ENCODE measurements at places on chromosomes 1 and 21.
A peak's percentile ranks its signal among the peaks of the same experiment; 100 is the strongest.

DNA sequence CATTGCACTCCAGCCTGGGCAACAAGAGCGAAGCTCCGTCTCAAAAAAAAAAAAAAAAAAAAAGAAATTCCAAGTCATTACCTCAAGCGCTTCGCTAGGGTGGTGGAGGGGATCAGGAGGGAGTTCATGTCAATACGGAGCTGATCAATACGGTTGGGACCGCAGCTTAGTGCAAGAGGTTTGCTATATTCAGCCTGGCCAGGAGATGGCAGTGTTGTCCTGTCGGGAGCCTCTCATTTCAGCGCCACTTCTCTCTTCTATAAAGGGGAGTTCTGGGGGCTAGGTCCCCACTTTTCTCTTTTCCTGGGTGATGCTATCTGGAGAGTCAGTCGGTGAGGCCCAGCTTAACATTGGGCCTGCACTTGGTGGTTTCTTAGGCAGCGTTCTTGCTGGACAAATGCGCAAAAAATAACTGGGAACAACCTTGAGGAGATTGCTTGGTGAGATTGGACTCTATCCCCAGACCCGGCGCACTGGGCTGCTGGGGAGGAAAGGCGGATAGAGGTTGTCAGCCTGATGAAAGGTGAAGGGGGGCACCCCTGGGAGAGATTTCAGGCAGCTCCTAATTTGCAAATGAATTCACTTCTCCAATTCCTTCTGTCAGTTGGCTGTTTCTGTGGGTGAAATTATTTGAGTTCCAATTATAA is 40.4 kb downstream of the KIAA0040 start:
- DNase-seq, result peak; percentile 42

DNA sequence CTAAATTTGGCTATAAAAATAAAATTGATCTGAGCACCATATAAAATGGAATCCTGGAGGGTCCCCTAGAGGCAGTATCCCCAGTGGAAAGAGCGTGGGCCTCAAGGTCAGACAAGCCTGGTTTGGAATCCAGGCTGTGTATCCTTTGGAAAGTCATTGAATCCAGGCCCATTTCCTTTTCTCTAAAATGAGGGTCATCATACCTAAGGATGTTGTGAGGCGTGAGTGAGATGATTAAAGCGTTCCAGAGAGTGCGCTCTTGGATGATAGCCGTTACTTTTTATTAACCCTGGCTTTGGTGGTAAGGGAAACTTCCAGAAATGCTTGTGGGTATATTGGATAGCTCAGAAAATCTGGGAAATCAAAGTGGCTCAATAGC is 683 bp upstream of the ZNF436 start:
- no peak for DNase-seq

GRCh38 chr1:185467122-185467521 is 150.1 kb upstream of the IVNS1ABP start:
- DNase-seq, result no peak

DNA sequence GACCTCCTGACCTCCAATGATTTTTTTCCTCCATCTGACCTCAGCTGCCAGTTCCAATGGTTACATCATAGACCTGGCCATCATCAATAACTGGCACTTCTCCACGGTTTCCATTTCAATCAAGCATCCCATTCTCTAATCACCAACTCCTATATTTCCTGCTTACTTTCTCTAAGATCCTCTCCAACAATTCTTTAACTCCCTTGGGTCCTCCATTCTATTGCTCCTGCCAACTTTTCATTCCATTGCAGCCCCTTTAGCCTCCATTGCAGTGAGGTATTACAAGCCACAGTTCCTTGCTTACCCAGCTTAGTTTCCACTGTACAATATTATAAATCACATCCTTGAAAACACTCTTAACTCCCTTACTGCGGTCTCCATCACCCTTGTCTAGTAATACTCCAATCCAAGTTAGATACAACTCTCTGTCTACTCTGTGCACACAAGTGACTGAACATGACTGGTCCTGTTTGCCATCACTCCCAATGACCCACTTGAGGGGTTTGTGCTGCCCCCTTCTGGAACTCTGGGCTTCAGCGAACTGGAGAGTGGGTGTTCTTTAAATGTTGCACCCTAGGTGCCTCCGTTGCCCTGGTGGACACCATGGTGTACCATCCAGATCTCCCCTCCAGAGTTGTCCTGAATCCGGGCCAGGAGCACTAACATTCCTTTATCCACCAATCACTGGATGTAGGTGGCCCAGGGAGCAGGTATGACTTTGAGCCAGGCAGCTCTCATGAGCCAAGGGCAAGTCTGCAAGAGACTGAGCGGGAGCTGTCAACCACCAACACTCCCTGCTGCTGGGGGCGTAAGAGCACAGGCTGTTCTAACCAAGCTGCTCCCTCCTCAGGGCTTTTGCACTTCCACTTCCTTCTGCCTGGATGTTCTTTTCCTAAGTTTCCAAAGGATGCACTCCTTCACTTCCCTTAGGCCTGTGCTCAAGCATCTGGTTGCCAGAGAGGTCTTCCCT is 3.7 kb upstream of the FNDC7 start:
- peak; percentile 13 for DNase-seq

DNA sequence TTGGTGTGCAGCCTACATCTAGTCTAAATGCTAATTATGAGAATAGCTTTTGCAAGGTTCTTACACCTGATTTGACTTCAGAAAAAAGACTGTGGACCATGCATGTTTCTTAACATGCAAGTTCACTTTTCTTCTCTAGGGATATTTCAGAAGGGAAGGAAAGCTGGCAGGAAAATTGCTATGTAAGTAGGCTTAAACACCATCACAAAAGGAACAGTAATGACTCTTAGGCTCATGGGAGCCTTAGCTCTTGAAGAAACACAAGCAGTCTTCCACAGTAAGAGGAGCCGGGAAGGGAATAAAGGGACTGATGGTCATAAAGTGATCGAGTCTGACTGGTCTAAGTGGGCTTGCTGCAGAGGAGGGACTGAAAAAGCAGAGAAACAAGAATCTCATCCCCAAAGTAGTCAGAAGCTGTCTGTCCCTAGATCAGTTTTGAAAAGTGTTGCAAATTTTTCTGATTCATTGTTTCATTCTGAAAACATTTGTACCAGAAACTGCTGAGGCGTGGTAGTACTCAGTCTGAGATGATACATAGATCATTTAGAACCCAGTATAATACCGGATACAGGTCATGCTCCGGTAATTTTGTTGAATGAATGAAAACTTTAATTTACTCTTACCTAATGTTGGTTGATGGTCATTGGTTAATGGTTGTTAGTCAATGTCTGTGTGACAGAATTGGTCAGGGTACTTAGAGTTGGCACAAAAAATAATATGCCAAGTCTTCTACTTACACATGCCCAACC is 40.9 kb downstream of the SMYD2 start:
- no peak for DNase-seq

GRCh38 chr1:53090227-53091147 is 28.5 kb downstream of the PODN start:
- no peak for DNase-seq

GRCh38 chr1:82515650-82516049 is 714.9 kb downstream of the ADGRL2 start:
- no peak for DNase-seq

DNA sequence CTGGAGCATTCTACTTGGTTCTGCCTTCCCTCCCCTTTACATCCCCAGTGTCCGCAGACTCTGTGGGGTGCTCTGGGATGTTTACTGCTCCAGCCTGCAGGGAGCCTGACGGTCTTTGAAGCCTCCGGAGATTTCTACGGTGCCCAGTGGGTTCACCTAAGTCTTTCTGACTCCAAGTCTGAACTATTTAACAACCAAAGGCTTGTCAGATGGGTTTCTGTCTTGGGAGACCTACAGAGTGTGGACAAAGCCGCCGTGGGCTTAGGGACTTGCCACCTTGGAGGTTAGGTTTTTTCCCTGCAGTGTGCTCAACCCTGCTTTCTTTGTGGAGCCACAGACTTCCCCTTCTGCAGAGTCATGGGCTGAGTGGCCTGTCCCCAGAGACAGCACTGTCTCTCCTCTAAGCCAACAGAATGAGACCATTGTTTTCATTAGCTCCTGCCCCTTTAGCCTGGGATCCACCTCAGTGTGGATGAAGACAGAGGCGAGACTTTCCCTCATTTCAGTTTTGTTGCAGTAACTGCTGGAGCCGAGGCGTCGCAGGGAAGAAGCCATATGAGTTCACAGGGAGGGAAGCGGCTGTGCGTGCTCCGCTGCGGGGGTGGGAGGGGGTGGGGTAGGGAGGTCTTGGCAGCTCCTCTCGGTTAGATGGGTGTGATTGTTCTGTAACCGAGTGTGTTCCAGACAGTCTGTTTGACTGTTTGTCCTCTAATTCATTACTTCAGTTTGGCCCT is 120.7 kb downstream of the CNIH3 start:
- DNase-seq, result no peak

GRCh38 chr1:7940745-7941436 is at the start of gene TNFRSF9:
Gene TNFRSF9 (minus strand): TSS chr1:7940839. CDS start chr1:7939994, 845 bp downstream.
- DNase-seq, result peak; percentile 74

DNA sequence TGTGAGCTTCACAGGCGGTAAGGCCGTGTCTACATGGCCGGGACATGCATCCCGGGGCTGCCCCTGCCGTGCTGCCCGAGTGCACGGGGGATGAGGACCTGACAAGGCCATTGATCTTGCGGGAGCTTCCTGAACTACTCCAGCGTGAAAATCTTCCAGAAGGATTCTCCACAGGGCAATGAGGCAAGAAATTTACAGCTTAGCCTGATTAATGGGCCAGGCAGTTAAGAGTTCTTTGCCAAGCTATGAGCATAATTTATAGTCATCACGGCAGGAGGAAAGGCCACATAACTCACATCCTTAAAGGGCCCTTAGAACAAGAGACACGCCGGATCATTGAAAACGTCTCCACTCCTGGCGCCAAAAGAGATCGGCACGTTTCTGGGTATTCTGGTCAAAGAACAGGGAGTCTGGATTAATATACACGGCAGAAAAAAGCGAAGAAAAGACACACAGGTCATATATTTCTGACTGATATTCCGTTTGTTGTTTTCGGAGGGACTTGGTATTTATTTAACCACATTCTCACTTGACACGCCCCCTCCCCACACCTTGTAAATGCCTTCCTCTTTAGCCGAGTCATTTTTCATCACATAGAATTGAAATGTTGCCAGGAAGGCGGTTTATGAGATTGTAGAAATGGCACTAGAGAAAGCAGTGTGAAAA is 180.5 kb downstream of the DYRK1A start:
- DNase-seq, result no peak

DNA sequence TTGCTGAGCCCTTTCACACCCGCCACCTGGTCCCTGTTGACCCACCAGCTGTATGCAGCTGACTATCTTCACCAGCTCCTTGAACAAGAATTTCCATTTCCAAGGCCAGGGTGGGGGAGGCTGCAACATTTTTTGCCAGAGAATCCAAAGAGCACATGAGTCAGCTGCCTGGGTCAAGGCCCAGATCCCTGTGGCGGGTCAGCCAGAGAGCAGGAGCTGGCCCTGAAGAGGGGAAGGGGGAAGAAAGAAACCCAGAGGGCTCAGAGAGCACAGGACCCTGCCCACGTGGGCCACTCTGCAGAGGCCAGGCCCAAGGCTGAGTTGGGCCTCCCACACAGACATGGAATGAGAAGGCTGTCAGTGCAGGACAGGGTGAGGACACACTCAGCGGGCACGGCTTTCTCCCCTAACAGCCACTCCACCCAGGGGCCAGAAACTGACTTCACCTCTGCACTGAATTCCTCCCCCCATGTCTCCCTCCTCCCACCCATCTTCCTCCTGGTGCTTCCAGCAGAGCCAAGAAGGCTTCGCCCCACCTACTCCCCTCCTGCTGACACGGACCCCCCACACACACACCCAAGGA is 28.9 kb downstream of the S100A6 start:
- DNase-seq, result no peak

DNA sequence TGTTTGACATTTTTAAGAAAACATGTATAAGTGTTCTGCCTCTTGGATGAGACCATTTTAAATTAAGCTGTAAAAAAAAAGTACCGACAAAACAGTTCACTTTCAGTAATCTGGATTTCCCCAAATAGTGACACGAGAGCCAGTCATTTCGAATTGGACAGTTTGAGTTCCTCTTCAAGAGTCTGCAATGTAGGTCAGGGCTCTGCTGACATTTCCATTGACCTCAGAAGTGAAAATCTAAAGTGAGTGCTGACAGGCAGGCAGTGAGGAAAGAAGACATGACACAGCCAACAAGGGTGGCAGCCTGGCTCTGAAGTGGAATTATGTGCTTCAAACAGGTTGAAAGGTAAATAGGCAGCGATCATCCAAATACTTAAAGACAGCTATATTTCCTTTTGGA is at the start of gene IL23R:
IL23R (plus strand) TSS at position 259 of the 400 bp plus-strand sequence. CDS start 1,667 bp downstream, outside the sequence.
- no peak for DNase-seq

- DNase-seq, result no peak
These were observed 14.2 kb downstream of the C8A start for GRCh38 chr1:56868761-56869160.

DNA sequence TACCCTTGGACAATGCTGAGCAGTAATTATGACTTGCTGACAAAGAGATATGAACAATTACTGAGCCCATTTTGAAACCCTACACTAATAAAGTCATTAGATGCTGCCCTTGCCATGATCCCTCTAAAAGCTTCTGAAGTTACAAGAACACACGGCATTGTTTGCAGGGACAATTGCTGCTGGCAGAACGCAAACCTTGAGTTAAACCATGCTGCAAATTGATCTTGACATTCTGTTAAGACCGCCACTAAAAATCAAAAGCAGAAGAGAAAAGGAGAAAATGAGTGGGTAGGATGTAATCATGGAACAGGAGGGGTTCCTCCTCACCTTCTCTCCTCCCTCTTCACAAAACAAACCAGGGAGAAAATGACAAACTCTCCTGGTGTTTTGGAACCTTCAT is 136.2 kb upstream of the DMRTA2 start:
- DNase-seq, result no peak

DNA sequence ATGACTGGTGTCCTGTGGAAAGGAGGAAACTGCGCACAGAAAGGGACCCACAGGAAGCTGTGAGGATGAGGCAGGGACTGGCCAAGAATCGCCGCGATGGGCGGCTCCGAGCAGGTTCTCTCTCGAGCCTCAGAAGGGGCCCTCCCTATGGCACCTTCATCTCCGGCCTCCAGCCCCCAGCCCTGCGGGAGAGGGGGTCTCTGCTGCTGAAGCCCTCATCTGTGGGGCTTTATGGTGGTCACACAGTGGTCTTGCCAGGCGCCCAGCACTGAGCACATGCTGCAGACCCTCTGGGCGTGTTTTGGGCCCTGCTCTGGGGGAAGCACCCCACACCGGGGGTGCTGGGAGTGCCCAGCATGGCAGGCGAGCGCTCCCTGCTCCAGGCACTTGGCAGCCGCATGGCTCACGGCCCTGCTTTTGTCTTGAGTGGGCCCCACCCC is 86.6 kb upstream of the ACTRT2 start:
- no peak for DNase-seq

- no peak for DNase-seq
These were observed 9.5 kb downstream of the TFF3 start for GRCh38 chr21:42305707-42306147.

Measured in stimulated activated CD4-positive, alpha-beta T cell treated with anti-CD3 and anti-CD28 coated beads, TNF-alpha, amount 100 ng/mL, for 1 hour (primary cell).